ENCODE measurements at places on chromosomes 3 and 15.
A peak's percentile ranks its signal among the peaks of the same experiment; 100 is the strongest.

DNA sequence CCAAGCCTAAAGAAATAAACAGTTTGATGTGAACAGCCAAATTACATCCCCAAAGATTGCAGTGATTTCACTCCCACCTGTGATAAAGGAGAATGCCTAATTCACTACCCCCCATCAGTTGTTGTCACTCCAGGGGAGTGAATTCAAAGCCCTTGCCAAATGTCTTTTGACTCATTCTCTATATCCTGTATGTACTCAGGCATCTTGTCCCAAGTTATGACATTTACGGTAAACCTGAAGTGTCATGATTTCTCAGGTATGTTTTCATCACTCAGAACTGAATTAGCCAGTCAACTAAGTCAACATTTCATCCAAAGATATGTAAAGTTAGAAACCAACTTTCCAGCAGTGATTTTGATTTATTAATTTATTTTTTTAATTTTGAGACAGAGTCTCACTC is 22.0 kb upstream of the HERC1 start:
- no peak for DNase-seq

- DNase-seq: peak; percentile 23
Observed at GRCh38 chr15:40471808-40472150, 995 bp downstream of the CHST14 start.

GRCh38 chr3:70856414-70857162 is 544.1 kb upstream of the MDFIC2 start:
- no peak for DNase-seq

GRCh38 chr3:32593903-32594525 is 23.4 kb upstream of the DYNC1LI1 start:
- no peak for DNase-seq

DNA sequence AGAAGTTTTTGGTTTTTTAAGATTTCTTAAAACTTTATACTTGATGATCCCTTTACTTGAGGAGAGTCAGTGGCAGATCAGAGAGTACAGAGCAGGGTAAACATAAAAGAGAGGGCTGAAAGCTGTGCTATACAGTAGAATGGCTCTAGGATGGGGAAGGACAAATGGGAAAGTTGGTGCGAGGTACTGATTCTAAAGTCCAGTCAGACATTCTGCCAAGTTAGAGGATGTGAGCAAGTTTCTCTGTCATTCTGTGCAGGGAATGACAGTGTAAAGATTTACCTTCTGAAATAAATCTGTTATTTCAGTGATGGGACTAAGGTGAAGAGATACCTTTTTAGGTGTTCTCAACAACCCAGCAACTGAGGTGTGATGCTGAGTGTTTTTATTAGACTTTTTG is 100.1 kb upstream of the GBE1 start:
- no peak for DNase-seq
